ENCODE measurements at places on chromosomes 2 and 18.

DNA sequence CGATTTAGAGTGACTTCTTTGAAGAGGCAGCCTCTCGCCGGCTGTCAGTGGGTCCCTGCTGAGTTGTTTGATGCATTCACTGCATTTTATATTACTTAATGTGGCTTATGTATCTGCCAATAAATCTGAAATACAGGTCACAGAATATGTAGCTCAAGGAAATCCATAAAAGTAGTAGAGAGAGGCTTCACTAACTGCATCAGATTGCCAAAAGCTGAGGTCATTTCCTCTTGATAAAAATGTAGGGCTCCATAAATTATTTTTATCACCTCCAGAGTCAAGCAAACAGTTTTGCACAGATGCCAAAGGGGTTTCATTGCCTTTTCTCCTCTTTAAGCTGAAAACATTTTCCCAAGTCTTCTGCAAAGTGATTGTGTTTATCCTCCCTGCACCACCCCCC, 36.5 kb upstream of the CCDC93 start:
- no peak for DNase-seq

- no peak for DNase-seq
These were observed 185.0 kb downstream of the LTBP1 start for GRCh38 chr2:33131749-33132148.

DNA sequence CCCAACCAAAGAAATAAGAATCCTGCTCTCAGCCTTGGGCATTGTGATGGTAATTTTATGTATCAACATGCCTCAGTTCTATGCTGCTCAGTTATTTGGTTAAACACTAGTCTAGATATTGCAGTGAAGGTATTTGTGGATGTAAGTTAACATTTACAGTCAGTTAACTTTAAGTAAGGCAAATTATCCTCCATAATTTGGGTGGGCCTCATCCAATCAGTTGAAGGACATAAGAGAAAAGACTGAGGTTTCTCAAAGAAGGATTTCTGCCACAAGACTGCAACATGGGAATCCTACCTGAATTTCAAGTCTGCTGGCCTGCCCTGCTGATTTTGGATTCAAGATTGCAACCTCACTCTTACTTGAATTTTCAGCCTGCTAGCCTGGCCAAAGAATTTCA, 975.5 kb upstream of the ACVR2A start:
- DNase-seq = no peak

GRCh38 chr18:51041677-51042352, 11.8 kb downstream of the SMAD4 start:
- DNase-seq = no peak

DNA sequence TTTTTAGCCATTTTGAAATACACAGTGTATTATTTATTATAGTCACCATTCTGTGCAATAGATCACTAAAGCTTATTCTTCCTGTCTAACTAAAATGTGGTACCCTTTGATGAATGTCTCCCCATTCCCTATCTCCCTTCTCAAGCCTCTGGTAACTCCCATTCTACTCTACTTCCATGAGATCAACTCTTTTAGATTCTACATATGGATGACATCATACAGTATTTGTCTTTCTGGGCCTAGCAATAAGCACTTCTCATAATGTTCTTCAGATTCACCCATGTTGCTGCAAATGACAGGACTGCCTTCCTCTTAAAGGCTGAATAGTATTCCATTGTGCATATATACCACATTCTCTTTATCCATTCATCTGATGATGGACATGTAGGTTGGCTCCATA, 210.9 kb downstream of the PID1 start:
- DNase-seq = no peak

All from activated CD4-positive, CD25-positive, alpha-beta regulatory T cell treated with anti-CD3 and anti-CD28 coated beads, Interleukin-2, amount 50 U/mL, for 72 hours (primary cell).